Osteocyte (in vitro differentiated cells): ENCODE measurements at places on chromosomes 13 and 19.
A peak's percentile ranks its signal among the peaks of the same experiment; 100 is the strongest.

- no peak for DNase-seq
These were observed 154.7 kb upstream of the SGCG start for GRCh38 chr13:23025864-23026608.

GRCh38 chr19:9362905-9363304 lies at the start of gene ZNF177:
TSS of gene ZNF177 (plus strand) at chr19:9363013. CDS start at chr19:9378312, 15,299 bp downstream.
- DNase-seq = no peak

DNA sequence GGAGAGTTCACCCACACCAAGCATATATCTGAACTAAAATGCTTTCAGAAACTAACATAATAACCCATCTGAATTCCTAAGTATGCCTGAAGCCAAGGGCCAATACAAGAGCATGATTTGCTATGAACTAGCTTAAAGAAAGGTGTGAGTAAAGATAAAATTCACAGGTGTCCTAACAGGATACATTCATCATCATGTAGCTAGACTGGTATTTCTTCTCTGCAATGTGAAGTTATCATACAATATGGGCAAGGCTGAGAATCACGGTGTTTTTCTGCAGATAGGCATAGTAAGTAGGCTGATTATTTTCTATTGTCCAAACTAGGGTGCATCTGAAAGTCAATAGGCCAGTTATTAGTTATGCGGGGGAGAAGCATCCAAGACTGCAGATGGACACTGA lies 63.1 kb downstream of the STK24 start:
- DNase-seq = peak; percentile 17

DNA sequence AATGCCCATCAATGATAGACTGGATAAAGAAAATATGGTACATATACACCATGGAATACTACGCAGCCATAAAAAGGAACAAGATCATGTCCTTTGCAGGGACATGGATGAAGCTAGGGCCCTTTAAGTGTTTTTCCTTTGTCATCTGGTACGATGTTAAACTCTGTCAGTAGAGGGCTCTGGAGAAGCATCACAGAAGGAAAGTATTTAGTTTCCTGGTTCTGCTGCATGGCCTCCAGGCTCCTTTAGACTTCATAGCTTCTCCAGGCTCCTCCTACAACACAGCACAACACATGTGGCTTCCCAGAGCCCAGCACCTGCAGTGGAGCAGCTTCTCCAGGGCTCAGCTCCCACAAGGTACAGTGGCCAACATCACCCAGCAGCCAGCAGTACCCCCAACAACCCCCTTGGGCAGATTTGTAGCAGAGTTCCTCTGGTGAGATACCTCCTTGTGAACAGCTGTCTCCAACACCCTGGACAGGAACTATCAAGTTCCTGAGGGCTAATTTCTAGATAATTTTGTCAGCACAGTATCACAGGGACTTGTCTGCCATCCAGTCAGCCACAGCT lies 63.4 kb downstream of the KCTD12 start:
- no peak for DNase-seq

DNA sequence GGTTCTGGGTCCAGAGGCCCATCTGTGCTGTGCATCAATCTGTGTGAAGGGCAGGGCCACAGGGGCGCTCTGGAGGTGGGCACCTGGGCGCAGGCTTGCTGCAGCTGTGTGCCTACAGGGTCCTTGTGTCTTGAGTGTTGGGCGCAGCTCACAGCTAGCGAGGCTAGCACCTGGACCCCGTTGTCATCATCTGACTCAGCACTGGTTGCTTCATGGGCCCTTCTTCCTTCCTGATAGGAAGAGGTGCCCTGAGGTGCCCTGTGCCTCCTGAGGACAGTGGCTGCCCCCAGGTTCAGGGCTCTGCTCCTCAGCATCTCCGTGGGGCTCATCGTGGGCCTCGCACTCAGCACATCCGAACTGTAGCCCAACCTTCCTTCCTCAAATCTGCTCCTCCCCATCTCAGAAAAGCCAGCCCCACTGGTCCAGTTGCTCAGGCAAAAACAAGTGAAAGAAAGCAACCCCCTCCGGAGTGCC lies 54.8 kb downstream of the GATAD2A start:
- DNase-seq = no peak

DNA sequence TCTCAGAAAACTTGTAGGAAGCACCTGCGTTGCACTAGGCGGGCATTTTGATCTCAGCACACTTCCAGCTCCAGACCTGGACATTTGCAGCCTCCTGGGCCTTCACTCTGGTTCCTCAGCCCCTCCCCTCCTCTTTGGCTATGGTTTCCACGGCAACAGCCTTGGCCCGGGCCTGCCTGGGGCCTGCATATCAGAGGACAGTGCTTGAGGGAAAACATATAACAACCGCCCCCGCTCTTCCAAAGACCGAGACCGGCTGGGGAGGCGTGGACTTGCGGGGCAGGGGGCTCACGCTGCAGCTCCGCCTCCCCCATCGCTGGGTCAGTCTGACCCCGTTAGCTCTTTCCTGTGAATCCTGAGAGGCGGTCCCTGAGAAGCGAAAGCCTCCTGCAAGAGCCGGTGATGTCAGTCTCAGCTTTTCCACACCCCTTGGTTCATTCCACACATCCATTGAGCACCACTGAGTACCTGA lies 125.7 kb upstream of the PEG3 start:
- DNase-seq = no peak

- no peak for DNase-seq
These were observed 64.0 kb downstream of the IER2 start for GRCh38 chr19:13214036-13214730.
